ENCODE measurements at places on chromosomes 12 and 14. TPM values are rescaled to one million over a fixed set of nuclear protein-coding genes. Genes with fewer than 3 reads are reported as not detected.

GRCh38 chr12:65511134-65511834 is 232.8 kb downstream of the MSRB3 start:
- peaks cover 7% of the 10 kb centered on the region for H3K4me1 ChIP-seq
- H3K36me3 ChIP-seq = no peaks in the 10 kb centered on the region
- H3K4me3 ChIP-seq = no peak overlapping the region
- no peak overlapping the region for H3K27ac ChIP-seq

DNA sequence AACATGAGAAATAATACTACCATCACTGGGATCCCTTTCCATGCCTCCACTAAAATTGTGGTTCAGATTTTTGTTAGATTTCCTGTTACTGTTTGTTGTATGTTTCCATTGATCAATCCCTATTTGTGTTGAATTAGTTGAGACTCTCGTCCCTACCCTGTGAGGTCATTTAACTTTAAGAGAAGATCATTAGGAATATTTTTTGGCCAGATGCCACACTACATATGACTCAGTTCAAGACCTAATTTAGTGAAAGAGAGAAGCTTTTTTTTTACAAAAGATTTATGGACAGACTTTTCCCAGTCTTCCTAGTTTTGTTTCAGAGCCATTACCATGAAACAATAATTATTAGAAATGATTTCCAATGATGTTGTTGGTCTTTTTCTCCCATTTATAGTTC is 35.5 kb downstream of the CPSF6 start:
- H3K4me3 ChIP-seq = no peak overlapping the region
- no peaks in the 10 kb centered on the region for H3K36me3 ChIP-seq
- no peak for DNase-seq
- no peak overlapping the region for H3K27ac ChIP-seq

GRCh38 chr12:54579696-54580333 is 8.6 kb downstream of the PPP1R1A start:
- H3K27me3 ChIP-seq = peaks cover 6% of the 10 kb centered on the region
- H3K27ac ChIP-seq = no peak overlapping the region
- H3K36me3 ChIP-seq = no peaks in the 10 kb centered on the region
- H3K4me3 ChIP-seq = no peak overlapping the region
- peaks cover 6% of the 10 kb centered on the region for H3K4me1 ChIP-seq

DNA sequence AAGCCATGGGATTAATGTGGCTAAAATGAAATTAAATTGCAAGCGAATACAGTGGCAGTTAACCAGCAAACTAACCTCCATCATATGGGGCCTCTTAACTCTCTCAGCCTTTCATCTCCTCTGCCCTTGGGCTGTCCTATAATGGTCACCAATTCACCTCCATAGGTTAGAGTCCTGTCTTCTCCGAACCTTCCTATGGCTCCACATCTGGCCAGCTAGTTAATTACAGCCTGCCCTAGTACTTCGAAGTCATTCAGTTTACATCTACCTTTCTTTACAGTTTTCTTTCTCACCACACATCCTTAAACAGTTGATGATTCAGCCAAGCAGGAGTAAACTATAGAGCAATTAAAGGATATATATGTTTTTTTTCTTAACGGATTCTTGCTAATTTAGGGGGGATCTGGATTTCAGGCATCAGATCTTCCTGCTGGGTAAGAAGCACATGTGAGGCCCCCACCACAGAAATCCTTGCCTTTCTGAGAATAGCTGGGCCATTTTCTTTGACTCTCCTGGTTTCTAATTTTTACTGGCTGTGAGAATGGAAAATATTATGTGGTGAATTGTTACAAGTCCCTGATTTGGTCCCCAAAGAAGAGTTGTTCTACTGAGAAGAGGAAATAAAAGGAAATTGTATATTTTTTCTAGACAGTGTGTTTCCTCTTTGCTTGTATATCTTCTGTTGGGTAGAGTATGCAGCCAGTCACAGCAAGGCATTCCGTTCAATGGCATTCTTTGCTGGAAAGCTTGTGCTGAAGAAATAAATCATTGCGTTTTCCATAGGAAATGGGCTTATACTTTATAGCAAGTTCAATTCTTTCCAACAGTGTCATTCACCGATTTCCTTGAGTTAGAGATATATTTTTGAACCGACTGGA is 16.7 kb downstream of the HMGA2 start:
- no peaks in the 10 kb centered on the region for H3K36me3 ChIP-seq
- no peaks in the 10 kb centered on the region for H3K4me1 ChIP-seq
- peaks cover 22% of the 10 kb centered on the region for H3K27me3 ChIP-seq
- no peak for DNase-seq

- no peak overlapping the region for H3K27ac ChIP-seq
- peaks cover 3% of the 10 kb centered on the region for H3K4me1 ChIP-seq
- no peak overlapping the region for H3K4me3 ChIP-seq
- DNase-seq = no peak
Measured at GRCh38 chr14:63940387-63940786, 87.6 kb downstream of the SYNE2 start.

GRCh38 chr12:47270782-47271664 is 191.3 kb upstream of the AMIGO2 start:
- no peak overlapping the region for H3K27ac ChIP-seq
- no peaks in the 10 kb centered on the region for H3K4me1 ChIP-seq
- DNase-seq = no peak

GRCh38 chr12:29655861-29656260 is 127.9 kb downstream of the TMTC1 start:
- no peaks in the 10 kb centered on the region for H3K27me3 ChIP-seq
- no peak overlapping the region for H3K27ac ChIP-seq
- H3K4me1 ChIP-seq = no peaks in the 10 kb centered on the region
- no peaks in the 10 kb centered on the region for H3K36me3 ChIP-seq

- no peaks in the 10 kb centered on the region for H3K36me3 ChIP-seq
- H3K4me1 ChIP-seq = no peaks in the 10 kb centered on the region
- DNase-seq = no peak
- no peak overlapping the region for H3K4me3 ChIP-seq
Measured at GRCh38 chr14:33814010-33814409, 136.9 kb downstream of the EGLN3 start.

GRCh38 chr12:89073027-89073398 is 279.3 kb downstream of the DUSP6 start:
- DNase-seq = no peak
- no peak overlapping the region for H3K4me3 ChIP-seq
- H3K4me1 ChIP-seq = no peaks in the 10 kb centered on the region
- no peaks in the 10 kb centered on the region for H3K27me3 ChIP-seq
- no peak overlapping the region for H3K27ac ChIP-seq

DNA sequence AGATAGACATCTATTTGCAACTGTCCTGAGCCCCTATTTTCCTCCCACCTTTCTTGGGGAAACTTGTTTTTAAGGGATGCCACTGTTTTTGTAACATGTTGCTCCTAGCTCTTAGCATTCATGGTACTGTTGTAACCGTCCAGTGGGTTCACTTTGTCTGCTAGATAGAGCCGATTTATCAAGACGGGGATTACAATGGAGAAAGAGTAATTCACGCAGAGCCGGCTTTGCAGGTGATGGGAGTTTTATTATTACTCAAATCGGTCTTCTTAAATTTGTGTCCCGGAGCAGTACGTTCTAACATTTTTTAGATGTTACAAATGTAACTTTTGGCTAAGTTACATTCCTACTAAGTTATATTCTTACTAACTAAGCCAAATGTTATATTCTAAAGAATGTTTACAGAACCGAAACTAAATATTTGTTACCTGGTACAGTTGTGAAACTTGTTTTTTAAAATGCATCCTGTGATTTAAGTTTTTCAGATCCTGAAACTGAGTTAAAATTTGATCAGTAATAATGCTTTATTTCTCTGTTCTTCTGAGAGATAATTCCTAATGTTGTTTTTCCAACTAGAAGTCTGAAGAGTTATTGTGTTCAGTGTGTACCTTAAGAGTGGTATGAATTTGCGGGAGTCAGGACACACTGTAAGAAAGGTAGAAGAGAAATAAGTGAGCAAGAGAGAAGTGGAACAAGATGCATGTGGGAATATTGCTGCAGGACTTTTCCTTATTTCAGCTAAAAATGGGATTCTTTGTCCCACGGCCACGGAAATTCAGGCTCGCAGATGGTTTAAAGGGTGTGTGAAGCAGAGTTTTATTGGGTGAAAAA is 20.6 kb upstream of the CLEC2D start:
- H3K36me3 ChIP-seq = peaks cover 2% of the 10 kb centered on the region
- H3K27ac ChIP-seq = peak overlapping the region; percentile 93
- H3K4me3 ChIP-seq = peak overlapping the region; percentile 65
- H3K27me3 ChIP-seq = no peaks in the 10 kb centered on the region
- no peak for DNase-seq

DNA sequence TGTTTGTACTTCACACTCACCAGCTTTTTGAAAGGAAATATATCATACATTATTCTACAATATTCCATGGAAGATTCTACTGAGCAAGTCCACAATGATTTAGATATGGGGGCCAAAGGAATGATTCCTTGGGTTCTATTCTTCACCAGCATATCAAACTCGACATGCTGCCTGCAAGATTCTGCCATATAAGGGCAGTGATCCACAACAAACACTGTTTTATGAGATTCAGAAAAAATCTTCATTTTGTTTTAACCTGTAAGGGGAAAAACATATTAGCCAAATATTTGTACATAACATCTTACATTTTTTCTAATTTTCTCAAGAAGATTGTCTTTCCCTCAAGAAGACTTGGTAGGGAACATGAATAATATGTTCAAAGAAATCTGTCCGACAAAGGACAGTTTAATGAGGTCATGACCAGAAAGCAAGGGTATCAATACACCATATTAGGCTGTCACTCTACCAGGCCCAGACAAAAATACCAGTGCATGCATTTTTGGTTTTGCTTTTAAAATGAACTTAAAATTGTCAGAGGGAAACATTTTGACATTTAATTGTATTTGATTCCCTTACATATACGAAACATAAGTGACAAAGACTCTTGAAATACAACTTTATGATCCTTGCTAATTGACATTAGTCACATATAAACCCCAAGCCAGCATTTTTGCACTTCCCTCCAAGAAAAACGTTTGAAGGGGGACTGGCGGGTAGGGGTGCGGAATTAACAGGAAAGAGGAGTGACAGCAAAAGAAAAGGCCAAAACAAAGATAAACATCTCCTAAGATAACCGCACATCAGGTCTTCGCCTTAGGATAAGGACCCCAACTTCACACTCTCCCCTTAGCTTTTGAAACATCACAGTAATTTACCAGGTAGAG is 980 bp downstream of the INTS13 start:
- peak overlapping the region; percentile 76 for H3K4me3 ChIP-seq
- DNase-seq = no peak
- H3K36me3 ChIP-seq = peaks cover 8% of the 10 kb centered on the region
- H3K4me1 ChIP-seq = peaks cover 54% of the 10 kb centered on the region

- peaks cover 2% of the 10 kb centered on the region for H3K4me1 ChIP-seq
- no peak for DNase-seq
- H3K4me3 ChIP-seq = no peak overlapping the region
- H3K36me3 ChIP-seq = peaks cover 73% of the 10 kb centered on the region
- H3K27ac ChIP-seq = no peak overlapping the region
Measured at GRCh38 chr12:132639956-132640520, 21.5 kb downstream of the P2RX2 start.

GRCh38 chr12:39451977-39452376 is 9.1 kb upstream of the KIF21A start:
- no peak overlapping the region for H3K27ac ChIP-seq
- no peaks in the 10 kb centered on the region for H3K36me3 ChIP-seq
- no peaks in the 10 kb centered on the region for H3K27me3 ChIP-seq
- DNase-seq = no peak
- no peaks in the 10 kb centered on the region for H3K4me1 ChIP-seq

DNA sequence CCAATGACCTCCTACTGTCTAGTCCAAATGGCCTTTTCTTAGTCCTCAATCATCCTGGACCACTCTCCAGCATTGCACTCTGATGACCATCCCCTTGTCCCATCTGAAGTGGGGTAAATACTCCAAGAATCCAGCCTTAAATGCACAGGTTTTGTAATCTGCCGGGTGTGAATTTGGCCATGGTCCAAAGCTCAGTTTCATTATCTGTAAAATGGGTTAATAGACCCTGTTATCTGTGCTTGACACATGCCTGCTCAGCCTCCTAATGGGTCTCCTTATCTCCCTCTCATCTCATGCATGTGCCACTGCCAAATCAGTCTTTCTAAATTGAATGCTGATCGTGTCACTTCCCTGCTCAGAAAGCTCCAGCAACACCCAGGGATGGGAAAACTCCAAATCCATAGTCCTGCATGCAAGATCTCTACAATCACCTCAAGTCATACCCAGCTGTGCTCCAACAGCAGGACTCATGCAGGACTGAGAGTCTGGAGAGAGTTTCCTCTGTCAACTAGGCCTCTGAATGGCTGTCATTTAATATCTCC is 22.3 kb downstream of the LGR5 start:
- no peaks in the 10 kb centered on the region for H3K27me3 ChIP-seq
- no peaks in the 10 kb centered on the region for H3K4me1 ChIP-seq
- H3K27ac ChIP-seq = no peak overlapping the region
- DNase-seq = no peak
- H3K4me3 ChIP-seq = no peak overlapping the region

GRCh38 chr14:72476657-72477499 is 417.0 kb downstream of the DPF3 start:
- H3K36me3 ChIP-seq = no peaks in the 10 kb centered on the region
- H3K4me1 ChIP-seq = peaks cover 7% of the 10 kb centered on the region
- H3K4me3 ChIP-seq = no peak overlapping the region
- no peak for DNase-seq
- H3K27ac ChIP-seq = peak overlapping the region; percentile 13

GRCh38 chr14:99686557-99687283 is 2.6 kb downstream of the CYP46A1 start:
- H3K4me1 ChIP-seq = peaks cover 19% of the 10 kb centered on the region
- H3K4me3 ChIP-seq = no peak overlapping the region
- DNase-seq = no peak
- no peak overlapping the region for H3K27ac ChIP-seq
- peaks cover 4% of the 10 kb centered on the region for H3K27me3 ChIP-seq

The TMEM179 gene
- not detected for total RNA-seq

The BBOF1 gene
- 3.4 TPM for total RNA-seq

The P2RX7 gene
- 15.4 TPM for total RNA-seq

The LYZ gene
- total RNA-seq = 3.9 TPM

The ACADS gene
- 19.6 TPM for total RNA-seq

The CLEC2D gene
- 4.6 TPM for total RNA-seq

The FAM181A gene
- not detected for total RNA-seq

The PTGER2 gene
- total RNA-seq = 1.0 TPM

The BATF gene
- total RNA-seq = not detected

The TGM1 gene
- 144 TPM for total RNA-seq
